ENCODE measurements at places on chromosomes 16 and 17.

DNA sequence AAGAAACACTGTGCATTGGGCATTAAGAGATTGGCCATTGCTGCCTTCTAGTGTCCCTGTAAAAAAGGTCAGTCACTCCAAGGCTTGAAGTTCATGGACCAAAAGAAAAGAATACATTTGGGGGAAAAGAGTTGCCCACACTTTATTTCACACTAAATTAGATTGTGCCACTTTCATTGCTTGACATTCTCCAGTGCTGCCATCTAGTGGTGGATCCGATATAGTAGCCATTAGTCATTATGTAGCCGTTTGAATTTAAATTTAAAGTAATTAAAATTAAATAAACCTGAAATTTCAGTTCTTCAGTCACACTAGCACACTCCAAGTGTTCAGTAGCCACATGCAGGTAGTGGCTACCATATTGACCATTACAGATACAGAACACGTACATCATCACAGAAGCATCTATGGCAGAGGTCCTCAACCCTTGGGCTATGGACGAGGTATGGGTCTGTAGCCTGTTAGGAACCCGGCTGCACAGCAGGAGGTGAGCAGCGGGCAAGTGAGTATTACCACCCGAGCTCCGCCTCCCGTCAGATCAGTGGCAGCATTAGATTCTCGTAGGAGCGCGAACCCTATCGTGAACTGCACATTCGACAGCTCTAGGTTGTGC lies 21.9 kb upstream of the CDH5 start:
- DNase-seq = peak; percentile 40

DNA sequence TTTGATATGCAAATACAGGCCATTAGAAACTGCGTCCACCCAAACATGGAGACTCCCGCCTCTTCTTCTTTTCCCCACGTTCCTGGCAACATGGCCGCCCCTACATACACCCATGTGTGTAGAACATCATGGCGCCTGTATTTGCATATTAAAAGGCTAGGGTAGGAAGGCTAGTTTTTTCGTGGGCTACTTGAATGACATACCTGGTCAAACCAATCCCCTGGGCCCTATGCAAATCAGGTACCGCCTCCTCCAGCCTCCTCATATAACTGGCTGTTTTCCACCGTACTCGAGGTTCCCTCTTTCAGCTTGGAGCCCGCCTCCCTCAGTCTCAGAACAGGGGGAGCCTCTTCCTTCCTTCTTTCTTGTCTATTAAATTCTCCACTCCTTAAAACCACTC lies 840 bp upstream of the CD300LB start:
- DNase-seq = no peak

GRCh38 chr17:65698381-65699061 lies 137.1 kb upstream of the AXIN2 start:
- no peak for DNase-seq

GRCh38 chr17:48352630-48353029 lies 77.4 kb downstream of the SKAP1 start:
- DNase-seq = no peak

DNA sequence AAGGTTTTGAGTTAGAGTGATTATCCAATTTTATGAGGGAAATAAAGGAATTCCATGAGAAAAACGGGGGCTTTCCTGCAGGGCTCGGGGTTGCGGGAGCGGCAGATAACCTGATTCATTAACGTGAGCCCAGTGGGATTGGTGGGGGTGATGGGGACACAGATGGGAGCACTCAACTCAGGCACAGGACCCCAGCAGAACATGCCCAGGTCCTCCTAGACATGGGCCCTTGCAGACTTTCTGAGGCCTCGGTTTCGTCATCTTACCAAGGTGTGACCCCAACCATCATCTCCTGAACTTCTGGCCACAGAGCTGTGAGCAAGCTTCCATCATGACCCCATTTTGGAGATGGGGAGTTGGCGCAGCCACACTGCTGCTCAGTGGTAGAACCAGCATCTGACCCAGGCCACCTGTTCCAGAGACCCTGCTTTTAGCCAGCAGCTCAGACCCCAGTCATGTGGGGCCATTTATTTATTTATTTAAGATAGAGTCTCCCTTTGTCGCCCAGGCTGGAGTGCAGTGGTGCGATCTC lies 22.3 kb downstream of the CARHSP1 start:
- DNase-seq = no peak

GRCh38 chr16:26709175-26709574 lies 357.6 kb upstream of the C16orf82 start:
- no peak for DNase-seq

Measured in cerebellar cortex (tissue), 1 donor.